T follicular helper cell (primary cell): ENCODE measurements at places on chromosomes 6 and 20.

GRCh38 chr20:56987986-56988385 is 278.5 kb downstream of the BMP7 start:
- no peak for DNase-seq

GRCh38 chr6:34059136-34059731 is 86.7 kb downstream of the GRM4 start:
- DNase-seq: no peak

DNA sequence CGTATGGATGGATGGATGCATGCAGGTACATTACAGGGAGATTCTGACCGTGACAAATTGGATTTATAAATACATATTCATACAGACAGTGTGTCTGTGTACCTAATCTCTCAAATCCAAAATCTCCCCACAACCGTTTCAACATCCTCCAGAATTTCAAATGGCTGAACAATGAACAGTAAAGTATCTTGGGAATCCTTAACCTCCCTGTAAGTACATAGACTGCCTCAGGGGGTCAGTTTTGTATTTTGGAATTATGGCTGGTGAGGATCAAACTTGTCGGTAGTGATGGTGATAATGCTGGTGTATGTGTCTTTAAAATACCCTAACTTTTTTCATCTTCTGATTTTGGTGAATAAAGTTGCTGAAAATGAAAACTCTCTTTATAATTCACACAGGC is 246.2 kb downstream of the FOXC1 start:
- DNase-seq: no peak

GRCh38 chr6:116812051-116812650 is 16.7 kb downstream of the GPRC6A start:
- no peak for DNase-seq

- DNase-seq: no peak
Observed at GRCh38 chr6:131640576-131640975, 3.5 kb downstream of the ENPP3 start.

DNA sequence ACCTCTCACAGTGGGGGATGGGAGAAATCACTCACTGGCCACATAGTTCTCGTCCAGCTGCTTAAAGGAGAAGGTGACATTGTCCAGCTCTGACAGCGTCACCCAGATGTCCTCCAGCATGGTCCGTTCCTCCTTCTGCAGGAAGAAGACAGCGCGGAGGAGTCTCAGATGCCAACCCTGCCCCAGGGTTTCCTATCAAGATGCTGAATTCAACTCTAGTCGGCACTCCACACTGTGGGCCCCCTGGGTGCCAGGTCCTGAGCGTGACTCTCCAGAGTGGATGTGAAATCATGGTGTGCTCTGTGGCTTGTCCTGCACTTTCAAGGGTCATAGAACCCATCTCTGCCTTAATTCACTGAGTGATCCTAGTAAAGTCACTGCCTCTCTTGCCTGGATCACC is 193.2 kb downstream of the PREX1 start:
- DNase-seq: no peak

GRCh38 chr20:47865912-47866311 is 80.6 kb upstream of the SULF2 start:
- DNase-seq: no peak

DNA sequence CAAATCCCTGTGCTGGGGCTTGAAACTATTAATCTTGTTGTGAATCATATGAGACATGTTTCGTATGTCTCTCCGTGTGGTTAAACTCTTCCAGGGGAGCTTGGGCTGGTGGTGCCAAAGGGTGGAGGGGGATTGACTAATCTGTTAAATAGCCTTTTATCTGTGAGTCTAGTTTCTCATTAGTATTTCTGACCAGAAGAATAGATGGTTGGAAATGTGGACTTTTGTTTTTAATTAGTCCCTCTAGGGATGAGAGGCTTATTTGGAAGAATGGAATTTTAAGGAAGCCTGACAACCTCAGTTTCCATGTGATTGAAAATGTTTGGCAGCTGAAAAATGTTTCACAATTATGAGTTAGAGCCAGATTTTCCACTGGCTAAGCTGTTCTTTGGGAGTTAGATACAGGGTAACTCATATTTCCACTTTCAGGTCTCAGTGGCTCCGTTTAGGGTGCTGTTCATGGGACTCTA is 117.3 kb downstream of the BCKDHB start:
- DNase-seq: no peak

GRCh38 chr6:148358196-148358785 is 15.7 kb downstream of the SASH1 start:
- DNase-seq: no peak

- no peak for DNase-seq
Observed at GRCh38 chr6:48754641-48755040, 643.6 kb upstream of the PTCHD4 start.

GRCh38 chr20:62590309-62591121 is 51.8 kb upstream of the SLCO4A1 start:
- DNase-seq: no peak

DNA sequence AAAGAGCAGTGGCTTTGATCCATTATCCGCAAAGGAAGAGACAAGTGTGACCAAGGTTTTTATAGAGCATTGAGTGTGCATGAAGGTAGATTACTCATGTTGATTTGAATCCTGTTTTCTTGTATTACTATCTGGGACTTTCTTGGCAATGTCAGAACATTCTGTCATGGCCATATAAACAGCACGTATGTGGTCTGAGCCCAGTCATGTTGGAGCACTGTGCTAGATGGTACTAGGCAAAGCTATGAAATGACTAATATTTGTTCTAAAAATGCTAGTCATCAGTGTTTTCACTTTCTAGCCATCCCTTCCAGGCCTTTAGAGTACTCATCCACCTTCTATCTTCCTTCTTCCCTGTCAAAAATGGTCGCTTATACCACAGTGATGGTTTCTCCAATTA is 278.6 kb upstream of the FLRT3 start:
- DNase-seq: no peak

- no peak for DNase-seq
Observed at GRCh38 chr6:33547499-33547898, 32.6 kb downstream of the BAK1 start.

- DNase-seq: no peak
Observed at GRCh38 chr6:154429711-154430110, 73.1 kb upstream of the IPCEF1 start.

GRCh38 chr6:149806127-149806526 is 56.6 kb downstream of the PCMT1 start:
- no peak for DNase-seq

GRCh38 chr20:47189060-47189459 is 167.4 kb downstream of the ZMYND8 start:
- no peak for DNase-seq

DNA sequence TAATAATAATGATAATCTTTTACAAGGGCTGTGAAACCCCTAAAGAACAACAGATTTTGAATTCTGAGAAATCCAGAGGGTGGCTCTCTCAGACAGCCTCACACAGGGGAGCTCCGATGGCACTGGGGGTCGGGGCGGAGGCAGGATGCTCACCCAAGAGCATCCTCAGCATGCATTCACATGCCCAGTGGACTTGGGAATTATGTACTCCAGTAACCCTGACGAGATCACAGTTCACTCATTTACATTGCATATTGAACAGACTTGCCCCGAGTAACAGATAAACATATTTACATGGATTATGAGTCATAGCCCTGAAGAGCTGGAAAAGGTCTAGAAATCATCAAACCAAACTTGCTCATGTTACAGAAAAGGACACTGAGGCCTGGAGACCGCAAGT is 482.7 kb upstream of the JARID2 start:
- DNase-seq: no peak

- DNase-seq: no peak
Observed at GRCh38 chr6:56529594-56530191, 113.0 kb downstream of the DST start.

DNA sequence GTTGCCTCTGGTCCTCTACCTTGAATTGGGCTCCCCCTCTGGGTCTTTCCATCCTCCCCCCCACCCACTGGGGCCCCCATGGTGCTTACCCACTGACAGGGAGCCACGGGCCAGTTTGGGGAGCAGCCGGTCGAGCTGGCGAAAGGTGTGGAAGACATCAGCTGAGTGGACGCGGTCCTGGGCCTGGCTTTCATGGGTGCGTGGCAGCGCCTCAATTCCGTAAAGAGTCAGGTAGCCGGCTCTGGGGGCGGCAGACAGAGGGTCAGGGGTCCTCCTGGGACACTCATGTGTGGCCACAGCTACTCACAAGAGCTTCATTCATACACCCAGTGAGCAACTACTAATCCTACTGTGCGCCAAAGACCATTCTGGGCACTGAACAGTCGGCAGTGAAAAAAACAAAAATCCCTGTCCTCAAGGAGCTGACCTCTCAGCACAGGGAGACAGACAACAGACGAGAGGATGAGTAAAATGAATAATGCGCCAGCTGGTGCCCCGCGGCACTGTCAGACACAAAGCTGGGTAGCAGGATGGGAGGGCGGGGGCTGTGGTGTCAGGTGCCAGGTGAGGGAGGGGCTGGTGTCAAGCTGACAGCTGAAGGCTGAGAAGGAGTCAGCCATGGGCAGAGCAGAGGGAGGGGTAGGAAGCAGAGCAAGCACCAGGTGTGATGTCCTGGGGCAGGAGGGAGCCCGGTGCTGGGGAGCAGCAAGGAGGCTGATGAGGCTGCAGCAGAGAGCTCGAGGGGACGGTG is 28.3 kb downstream of the PTGIS start:
- no peak for DNase-seq

DNA sequence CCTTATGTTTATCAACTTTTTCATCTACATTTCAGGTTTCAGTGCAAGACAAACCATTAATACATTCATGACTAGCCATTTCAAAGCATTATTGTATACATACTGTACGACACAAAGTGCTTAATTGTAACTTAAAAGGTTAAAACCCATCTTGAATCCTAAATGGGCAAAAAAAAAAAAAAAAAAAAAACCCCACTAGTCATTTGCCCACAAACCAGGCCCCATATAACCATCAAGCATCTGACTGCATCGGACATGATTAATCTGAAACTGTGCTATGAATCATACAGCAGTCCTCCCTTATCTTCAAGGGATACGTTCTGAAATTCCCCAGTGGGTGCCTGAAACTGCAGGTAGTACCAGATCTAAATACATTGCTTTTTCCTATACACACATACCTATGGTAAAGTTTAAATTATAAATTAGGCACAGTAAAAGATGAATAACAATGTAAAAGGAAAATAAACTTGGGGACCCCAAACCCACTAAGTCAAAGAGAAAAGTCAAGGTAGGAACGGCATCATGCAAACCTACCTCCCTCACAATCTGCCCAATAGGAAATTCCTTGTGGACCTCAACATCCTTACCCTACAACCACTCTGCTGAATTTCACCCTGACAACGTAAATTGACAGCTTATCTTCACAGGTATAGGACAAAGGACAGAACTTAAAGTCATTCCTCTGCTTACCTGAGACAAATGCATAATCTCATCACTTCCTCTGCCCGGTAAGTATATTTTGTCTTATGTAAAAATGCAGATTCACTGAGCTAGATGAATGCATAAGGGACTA is 14.3 kb downstream of the B4GALT5 start:
- no peak for DNase-seq

GRCh38 chr6:2853769-2854395 is 12.2 kb upstream of the SERPINB1 start:
- DNase-seq: peak; percentile 60

DNA sequence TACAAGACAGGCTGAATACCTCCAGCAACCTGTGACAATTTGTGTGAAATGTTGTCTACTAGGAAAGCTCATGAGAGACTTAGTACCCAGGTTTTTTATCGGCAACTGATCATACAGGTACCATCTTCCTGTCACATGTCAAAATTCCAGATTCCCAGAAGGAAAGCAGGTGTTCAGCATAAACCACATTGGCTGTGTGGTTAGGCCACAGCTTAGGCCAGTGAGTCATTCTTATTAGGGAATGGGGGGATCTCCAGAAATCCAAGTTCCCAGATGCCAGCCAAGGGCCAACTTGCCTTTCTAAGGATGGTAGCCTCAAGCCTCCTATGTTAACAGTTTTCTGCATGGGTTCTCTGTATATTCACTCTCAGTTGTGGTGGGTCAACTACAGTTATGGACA is 65.9 kb downstream of the FAM184A start:
- DNase-seq: no peak

- no peak for DNase-seq
Observed at GRCh38 chr20:22826306-22827230, 208.5 kb upstream of the SSTR4 start.
